ENCODE measurements at places on chromosomes 1 and 21.

DNA sequence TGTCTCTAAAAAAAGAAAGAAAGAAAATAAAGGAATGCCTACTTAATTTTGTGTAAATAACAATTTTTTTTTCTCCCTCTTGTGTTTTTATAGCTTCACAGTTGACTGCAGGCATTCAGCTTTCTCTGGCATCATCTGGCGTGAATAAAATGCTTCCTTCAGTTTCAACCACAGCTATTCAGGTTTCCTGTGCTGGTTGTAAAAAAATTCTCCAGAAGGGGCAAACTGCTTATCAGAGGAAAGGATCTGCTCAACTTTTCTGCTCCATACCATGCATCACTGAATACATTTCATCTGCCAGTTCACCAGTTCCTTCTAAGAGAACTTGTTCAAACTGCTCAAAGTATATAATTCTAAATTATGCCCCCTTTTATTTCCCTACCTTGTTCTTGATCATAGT lies 18.0 kb downstream of the ZMYM1 start:
- no peak for DNase-seq

DNA sequence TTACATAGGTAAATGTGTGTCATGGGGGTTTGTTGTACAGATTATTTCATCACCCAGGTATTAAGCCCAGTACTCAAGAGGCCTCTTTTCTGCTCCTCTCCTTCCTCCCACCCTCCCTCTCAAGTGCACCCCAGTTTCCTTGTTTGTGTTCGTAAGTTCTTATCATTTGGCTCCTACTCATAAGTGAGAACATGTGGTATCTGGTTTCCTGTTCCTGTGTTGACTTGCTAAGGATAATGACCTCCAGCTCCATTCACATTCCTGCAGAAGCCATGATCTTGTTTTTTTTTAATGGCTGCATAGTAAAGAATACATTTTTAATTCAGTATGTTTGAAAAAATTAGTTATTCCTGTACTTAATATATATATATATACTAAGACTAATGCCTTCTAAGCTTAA lies 107.7 kb downstream of the CLDN17 start:
- DNase-seq, result no peak

DNA sequence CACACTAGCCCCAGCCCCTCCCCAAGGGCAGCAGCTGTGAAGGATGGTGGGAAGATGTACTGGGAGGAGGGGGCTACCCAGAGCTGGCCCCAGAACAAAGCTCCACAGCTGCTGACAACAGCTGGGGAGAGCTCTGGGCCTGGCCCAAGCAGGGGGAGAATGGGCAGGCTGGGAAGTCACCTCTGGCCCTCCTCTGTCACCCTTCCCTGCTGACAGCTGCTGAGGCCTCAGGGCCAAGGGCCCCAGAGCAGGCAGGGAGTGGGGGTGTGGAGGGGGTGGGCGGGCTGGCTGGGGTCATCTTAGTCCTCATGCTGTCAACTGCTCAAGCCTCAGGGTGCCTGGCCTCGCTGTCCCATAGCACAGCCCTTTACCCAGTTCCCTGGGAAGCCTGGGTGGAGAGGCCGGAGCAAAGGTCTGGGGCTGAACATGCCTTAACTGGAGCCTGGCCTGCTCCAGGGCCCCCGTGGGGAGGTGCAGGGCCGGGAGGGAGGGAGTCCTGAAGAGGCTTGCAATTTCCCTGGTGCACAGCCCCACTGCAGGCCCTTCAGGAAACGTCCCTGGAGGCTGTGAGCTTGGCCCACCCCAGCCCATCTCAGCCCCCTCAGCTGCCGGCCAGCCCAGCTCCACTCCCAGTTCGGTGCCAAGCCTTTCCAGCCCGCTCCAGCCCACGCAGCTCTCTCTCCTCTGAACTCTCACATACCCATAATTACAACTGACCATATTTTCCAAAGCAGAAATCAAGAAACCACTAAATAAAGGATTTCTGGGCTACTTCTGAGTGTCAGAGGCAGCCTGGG lies 25.7 kb downstream of the HSPG2 start:
- peak; percentile 91 for DNase-seq

GRCh38 chr1:192225703-192226102 lies 67.4 kb downstream of the RGS18 start:
- DNase-seq, result no peak

DNA sequence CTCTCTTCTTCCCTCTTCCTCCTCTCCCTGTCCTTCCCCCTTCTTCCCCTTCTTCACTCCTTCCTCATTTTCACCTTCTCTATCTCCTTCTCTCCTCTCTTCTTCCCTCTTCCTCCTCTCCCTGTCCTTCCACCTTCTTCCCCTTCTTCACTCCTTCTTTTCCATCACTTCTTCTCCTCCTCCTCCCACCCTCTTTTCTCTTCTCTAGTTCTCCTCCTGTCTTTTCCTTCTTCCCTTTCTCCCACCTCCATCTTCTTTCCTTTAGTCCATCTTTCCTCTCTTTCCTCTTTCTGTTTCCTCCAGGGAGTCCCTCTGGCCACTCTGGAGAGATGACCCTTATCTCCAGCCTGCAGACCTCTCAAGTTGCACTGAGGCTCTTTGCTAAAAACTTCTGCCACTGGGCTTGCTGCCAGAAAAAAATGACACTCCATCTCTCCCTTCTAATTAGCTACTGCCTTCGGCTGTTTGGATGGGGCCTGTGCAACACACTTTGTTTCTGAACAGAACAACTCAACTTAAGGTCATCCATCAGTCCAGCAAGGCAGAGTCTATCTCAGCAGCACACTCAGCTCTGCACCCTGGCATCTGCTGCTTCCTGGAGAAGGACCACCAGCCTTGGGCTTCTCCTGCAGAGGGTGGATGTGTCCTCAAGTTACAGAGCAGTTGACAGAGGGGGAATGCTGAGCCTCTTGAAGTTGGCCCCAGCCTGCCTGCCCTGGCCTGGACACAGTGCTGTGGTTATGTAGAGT lies 538.8 kb downstream of the MATN1 start:
- DNase-seq, result no peak

DNA sequence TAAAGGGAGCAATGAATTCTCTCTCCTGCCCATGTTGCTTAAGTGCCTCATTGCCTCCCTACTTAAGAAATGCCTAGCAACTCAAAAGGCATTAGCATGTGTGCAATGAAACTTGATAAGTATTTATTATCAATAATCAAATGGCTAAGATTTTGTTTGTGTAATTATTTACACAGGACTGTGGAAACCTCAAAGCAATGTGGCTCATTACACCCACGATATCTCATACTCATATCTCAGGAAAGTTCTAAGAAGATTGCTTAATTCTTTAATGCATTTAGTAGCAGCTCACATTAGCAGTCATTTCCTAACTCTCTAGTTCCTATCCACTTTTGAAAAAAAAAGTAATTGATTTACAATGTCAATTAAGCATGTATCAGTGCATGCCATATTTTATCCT lies 253.3 kb downstream of the DUSP10 start:
- no peak for DNase-seq
